Motor neuron (in vitro differentiated cells): ENCODE measurements at places on chromosomes 3 and 15. TPM values are rescaled to one million over a fixed set of nuclear protein-coding genes. Genes with fewer than 3 reads are reported as not detected.

Gene CYP8B1
- total RNA-seq = 0.13 and 0.14 TPM in 2 replicates

Gene ECE2
- 0.46 and 0.50 TPM in 2 replicates for total RNA-seq

- ATAC-seq = no peak
Measured at GRCh38 chr15:70474471-70475406, 288.6 kb downstream of the UACA start.

DNA sequence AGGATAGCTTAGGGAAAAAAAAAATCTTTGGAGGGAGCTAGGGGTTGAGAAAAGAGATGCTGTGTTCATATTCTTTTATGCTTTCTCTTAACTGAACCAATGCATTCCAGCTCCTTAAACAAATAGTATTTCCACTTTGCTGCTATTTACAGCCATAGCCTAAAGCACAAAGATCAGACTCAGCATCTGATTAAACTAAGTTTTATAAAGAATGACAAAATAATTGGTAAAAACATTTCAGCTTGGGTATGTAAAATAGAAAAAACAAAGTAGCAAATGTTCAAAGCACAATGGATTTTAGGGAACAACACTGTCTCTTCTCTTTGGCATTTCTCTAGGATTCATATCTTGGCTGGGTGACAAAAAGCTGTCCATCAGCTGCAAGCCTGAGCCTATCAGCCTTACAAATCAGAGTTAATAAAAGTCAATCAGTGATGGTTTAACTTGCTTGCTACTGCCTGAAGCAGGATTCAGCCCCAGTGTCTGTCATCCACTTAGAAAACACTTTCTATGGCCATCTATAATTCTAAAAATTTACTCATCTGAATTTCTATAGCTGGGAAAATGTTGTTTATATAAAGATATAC, 232.1 kb upstream of the CDIN1 start:
- ATAC-seq = no peak

DNA sequence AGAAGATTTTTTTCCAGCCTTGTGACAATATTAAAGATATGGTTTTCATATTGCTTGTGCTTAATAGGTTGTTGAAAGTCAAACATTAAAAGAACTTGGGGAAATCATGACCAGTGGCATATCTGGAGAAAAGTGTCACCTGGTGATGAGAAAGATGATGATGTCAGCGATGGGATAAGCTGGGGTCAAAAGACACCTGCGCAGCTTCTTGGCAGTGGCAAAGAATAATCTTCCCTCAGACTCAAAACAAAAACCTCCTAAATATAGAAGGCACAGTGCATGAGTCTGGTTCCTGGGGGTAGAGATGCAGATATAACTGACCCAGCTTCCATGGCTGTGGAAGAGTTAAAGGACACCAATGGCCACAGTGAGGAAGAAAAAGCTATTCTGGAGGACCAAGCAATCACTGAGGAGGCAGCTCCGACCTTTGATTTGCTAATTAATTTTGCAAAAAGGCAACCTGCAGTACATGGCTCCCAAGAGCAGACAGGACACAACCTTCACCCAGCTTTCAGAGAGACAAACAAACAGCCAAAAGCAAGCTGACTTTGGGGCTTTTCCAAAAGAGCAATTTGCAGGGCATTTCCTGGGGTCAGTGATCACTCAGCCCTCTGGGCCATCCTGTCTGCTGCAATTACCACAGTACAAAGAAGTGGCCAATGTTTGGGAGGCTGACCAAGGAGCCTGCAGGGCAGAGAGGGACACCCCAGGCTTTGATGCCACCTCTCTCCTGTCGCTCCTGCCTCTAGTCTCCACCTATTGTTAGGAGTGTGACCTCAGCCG, 17.6 kb upstream of the SEMA5B start:
- ATAC-seq = no peak

DNA sequence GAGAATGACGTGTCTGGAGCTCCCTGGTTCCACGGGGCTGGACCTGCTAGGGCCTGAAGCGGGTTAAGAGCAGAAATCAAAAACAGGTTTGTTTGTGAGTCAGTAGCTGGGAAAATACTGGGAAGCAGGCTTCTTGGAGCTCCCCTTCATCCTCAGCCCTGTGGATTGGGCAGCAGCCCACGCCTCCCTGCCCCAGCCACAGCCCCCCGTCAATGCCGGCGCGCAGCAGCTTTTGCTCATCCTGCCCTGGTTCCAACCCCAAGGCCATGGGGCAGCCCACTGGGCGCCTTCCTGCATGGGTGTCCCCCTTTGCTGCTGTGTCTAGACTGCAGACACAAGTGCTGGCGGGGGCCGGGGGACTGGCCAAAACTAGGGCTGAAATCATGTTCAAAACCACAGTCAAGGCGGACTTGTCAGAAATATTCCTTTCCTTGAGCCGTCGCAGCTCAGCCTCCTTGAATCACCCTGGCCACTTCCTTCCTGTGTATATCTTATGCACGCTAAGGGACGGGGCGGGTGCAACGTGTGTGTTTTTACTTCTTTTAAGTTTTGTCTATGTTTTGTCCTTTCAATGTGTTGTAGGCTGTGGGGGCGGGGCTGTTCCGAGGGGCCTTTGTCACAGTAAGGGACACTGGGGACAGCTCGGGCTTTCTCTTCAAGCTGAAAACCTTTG, 108.1 kb downstream of the KLF13 start:
- peak; percentile 66 for ATAC-seq
